AML-193 (cell line): ENCODE measurements at places on chromosomes 1 and 21.

GRCh38 chr1:203760506-203760905 lies 4.5 kb upstream of the LAX1 start:
- no peak for DNase-seq

DNA sequence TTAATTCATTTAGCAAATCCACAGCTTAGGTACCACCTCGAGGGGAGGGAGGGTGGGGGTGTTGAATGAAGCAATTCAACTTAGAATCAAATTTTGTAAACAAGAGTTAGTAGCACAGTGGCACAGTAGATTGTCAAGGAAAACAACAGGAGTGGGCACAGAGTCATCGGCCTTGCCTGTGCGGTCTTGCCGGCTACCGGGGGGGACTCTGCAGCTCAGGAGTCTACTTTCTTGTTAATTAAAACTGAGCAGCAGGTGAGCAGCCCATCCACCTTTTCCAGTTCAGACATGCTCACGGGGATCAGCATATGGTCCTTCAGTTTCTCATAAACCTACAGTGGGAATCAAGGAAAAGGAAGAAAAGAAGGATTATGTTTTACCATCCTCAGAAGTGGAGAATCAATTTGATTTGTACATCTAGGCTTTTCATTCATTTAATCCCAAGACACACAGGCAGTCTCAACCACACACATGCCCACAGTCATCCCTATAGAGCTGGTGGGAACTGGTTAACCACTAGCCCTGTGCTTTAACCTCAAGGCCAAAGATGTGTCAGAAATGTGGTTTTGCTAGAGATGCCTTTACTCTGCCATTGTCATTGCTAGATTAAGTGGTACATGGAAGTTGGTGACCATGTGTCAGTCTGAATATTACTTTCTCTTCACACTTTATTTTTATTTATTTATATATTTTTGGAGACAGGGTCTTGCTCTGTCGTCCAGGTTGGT lies 45.0 kb upstream of the BCL10 start:
- no peak for DNase-seq

DNA sequence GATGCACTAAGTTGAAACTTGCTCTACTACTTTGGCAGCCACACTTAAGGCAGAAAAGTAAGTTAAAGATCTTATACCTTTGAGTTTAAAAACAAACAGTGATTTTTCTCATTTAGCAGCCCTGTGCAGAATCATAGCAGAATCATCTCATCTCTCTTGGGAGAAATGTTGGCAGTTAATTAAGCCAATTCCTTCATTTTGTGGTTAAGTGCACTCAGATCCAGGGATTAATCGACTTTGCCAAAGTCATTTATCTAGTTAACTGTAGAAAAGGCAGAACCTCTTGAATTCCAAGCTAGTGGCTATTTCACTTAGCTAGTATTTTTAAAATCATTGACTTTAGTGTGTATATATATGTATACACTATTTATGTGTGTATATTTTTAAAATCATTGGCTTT lies 125.0 kb downstream of the GPR52 start:
- DNase-seq, result no peak

GRCh38 chr1:180167721-180168467 lies 13.2 kb downstream of the QSOX1 start:
- DNase-seq, result no peak

GRCh38 chr1:93531193-93531592 lies 83.3 kb downstream of the FNBP1L start:
- no peak for DNase-seq

GRCh38 chr1:15702722-15703550 lies 18.8 kb downstream of the PLEKHM2 start:
- DNase-seq, result no peak

DNA sequence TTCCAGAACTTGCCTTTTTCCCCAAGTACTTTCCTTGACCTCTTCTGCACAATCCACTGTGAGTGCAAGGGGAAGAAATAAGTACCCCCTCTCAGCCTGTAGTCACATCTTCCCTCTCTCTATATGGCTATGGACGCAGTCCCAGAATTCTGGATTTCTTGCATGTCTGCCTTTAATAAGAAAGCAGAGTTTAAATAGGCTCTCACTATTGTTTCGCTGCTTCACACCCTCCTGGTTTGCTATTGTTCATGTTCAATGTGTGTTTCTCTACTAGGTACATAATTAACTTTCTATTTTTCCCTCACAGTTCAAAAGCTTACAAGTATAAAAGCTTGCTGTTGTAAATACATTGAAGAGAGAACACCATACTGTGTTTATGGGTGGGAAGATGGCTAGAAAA lies 181.5 kb upstream of the C1orf105 start:
- DNase-seq, result no peak

- no peak for DNase-seq
These were observed 15.6 kb downstream of the RUNX3 start for GRCh38 chr1:24914226-24915069.

DNA sequence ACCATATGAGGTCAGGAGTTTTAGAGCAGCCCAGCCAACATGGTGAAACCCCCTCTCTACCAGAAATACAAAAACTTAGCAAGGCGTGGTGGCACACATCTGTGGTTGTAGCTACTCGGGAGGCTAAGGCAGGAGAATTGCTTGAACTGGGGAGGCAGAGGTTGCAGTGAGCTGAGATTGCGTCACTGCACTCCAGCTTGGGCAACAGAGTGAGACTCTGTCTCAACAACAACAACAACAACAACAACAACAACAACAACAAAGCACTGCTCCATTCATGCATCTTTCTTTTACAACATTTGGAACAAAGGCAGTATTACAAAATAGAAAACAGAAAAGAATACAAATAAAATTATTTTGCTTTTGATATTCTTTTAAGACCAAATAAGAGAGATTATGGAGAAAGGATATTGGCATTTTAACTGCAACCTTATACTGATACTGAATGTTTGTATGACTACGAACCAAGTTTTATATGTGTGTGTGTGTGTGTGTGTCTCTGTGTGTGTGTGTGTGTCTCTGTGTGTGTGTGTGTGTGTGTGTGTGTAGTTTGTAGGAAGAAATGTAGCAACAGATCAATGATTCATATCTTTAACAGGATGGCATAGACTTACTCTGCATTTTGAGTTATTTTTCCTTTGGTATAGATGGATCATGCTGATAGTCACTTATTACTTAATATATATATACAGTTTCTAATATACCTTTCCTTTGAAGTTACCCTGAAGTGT lies 24.6 kb downstream of the ATF6 start:
- DNase-seq, result no peak

DNA sequence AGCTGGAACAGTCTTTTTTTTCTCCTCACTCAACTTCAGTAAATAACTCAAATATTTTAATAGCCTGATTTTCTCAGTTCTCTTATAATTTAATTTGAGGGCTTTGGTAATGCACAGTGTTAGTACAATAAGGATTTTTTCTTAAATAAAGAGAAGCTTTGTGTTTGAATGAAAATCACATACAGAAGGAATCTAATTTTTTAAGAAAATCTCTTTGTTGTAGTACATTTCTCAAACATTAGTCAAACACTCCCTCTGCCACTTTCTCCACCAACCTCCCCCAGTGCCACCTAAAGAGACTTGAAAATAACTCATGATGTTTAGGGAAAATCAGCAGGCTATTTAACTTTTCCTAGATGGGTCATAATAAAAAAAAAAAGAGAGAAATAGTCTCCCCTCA lies 42.3 kb upstream of the ACP6 start:
- no peak for DNase-seq

DNA sequence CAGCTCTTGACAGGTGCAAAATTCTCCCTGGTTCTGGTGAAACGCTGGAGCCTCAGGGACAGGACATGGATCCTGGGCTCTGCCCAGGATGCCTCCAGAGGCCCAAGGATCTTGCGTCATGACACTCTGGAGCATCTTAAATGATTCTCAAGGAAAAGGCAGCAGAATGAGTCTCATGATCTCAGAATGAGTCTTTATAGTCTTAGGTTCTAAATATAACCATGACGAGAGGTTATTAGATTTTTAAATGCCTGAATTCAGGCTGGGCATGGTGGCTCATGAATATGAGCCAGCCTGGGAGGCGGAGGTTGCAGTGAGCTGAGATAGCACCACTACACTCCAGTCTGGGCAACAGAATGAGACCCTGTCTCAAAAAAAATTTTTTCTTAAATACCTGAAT lies 55.5 kb downstream of the ECE1 start:
- no peak for DNase-seq

DNA sequence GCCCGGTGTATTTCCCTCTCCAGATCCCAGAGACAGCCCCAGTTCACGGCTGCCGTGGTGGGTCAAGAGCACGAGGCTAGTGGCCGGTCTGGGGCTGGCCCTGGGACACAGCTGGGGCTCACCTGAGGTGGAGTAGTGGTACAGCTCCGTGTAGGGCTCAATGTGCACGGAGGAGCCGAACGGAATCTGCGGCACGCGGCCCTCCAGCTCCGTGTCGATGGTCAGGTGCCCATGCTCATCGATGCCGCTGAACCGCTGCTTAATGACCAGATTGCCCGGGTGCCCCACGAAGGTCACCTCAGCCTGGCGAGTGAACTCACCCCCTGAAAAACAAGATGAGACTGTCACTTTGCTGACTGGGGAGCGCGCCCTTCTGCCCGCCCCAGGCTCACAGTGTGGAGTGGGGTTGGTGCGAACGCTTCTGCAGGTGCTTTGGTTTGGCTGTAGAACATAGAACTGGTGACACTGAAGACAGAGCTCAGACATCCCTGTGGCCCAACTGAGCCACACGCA lies 35.4 kb downstream of the NID1 start:
- no peak for DNase-seq

DNA sequence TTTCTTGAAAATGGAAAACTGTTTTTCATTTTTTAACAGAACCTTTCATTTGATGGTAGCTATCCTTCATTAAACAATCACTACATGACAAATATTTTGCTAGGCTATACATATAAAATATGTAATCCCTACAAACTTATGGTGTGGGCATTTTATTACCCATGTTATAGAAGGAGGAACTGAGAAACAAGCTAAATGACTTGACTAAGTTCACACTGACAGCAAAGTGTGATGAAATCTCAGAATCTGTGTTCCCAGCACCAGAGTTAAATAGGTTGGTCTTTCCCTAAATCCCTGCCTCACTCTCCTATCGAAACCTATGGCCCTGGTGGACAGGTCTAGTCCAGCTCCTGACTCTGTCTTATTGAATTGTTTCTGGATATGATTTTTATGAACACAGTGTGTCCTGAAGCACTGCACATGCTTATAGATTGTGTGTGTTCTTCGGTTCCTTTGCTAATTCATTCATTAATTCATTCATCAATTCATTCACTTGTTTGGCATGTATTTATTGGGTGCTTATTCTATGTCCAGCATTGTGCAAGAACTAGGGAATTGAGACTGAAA lies 301.0 kb downstream of the GRIK1 start:
- peak; percentile 27 for DNase-seq

GRCh38 chr1:182301467-182302198 lies 90.0 kb downstream of the GLUL start:
- peak; percentile 68 for DNase-seq

DNA sequence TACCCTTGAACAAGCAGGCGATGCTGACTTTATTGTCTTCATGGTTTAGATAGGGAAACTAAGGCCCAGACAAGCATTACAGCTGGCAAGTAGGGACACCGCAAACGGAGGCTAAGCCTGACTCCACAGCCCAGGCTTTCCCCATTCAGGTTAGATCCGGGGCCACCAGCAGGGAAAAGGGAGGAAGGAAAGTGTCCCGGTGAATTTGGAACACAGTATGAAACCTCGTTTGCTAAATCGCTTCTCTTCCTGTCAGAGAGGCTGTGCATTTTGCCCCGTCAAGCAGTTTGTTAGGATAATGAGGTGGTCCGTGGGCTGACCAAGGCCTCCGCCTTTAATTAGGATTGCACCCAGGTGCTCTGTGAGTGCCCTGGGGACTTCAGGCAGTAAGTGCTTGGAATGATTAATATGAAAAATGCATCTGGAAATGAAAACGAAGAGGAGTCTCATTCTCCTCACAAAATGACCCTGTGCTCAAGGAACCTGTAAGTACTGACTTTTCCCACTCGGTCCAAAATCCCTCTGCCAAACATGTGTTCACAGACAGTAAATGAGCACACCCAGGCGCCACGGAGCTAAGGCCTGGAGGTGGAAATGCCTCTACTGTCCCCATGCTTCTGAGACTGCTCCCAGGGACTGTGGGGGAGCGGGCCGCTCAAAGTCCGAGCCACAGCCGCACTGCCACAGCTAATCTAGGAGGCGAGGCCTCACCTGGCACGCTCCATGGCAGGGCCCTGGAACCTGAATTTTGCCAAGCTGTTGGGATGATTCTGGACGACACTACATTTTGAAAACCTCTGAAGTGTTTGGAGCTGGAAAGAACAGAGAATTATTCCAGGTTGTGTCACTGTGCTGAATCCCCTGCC lies 234.1 kb downstream of the SDCCAG8 start:
- no peak for DNase-seq

DNA sequence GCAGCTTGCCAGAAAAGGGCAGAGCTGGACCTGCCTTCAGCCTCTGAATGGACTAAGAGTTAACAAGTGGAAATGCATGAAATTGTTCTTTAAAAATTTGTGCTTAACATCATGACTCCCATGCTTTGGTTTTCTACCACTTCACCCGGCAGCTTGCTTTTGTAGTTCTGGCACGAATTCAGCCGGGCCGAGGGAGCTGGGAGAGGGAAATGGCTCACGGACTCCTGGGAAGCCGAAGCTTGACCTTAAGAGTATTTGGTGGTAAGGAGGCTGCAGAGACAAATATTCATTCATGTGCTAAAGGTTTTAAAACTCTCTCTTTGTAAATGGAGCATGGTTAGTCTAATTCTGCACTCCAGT lies 17.2 kb upstream of the GFI1 start:
- DNase-seq, result no peak

DNA sequence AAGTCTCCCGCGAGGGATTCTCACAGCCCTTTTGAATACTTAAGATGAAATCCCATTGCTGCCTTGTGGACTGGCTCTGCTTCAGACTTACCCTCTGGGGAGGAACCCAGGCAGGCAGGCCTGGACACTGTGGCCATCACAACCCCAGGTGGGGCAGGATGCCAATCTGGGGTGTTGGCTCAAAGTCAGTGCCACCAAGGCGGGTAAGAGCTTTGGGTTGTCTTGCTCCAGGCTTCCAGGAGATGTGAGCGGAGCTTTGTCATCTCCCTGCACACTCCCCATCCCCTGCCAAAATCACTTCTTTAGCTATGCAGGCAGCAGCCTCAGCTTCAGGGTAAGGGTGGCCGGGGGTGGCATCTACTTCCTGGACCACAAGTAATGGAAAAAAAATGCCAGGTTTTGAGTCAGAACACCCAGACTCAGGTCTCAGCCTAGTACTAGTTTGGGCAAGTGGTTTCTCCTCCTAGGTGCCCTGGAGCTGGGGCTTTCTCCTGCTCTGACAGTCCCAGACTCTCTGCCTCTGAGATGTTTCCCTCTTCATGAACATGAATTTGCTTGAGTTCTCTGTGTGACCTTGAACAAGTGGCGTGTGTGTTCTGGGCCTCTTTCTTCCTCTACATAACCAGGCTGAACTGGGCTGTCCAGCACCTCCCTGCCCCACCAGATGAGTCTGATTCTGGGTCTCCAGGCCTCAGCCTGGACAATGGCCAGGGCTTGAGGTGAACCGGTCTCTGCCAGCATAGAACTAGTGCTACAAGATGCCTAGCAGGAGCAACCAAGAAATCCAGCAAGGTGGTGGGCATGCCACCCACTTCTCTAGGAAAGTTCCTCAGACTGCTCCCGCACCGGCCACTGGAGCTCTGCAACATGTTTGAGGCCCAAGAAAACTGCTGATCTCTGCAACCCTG lies 65.4 kb downstream of the VWA5B1 start:
- no peak for DNase-seq
